ENCODE measurements at places on chromosomes 7 and 10.
A peak's percentile ranks its signal among the peaks of the same experiment; 100 is the strongest.

GRCh38 chr7:49718760-49719159 is 54.7 kb upstream of the VWC2 start:
- DNase-seq: no peak

DNA sequence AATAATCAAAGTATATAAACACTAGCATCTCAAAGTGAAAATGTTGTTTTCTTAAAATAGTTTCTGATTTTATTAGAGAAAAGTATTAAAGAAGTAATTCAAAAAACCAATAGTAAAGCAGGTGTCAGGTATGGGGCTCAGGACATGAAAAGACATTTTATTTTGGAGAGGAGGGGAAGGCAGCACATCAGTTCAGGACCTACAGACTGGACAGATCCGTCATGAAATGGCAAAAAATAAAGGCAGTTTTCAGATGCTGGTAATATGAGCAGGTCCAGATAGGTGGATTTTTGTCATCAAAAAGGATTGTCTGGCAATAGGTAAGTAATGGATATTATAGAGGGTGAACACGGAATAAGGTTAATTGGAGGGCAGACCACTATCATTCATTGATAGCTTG is 49.0 kb downstream of the GRM3 start:
- no peak for DNase-seq

- DNase-seq: peak; percentile 34
Measured at GRCh38 chr7:2231992-2232765, 566 bp downstream of the MAD1L1 start.

GRCh38 chr10:48455392-48456151 is 149.1 kb downstream of the MAPK8 start:
- no peak for DNase-seq

DNA sequence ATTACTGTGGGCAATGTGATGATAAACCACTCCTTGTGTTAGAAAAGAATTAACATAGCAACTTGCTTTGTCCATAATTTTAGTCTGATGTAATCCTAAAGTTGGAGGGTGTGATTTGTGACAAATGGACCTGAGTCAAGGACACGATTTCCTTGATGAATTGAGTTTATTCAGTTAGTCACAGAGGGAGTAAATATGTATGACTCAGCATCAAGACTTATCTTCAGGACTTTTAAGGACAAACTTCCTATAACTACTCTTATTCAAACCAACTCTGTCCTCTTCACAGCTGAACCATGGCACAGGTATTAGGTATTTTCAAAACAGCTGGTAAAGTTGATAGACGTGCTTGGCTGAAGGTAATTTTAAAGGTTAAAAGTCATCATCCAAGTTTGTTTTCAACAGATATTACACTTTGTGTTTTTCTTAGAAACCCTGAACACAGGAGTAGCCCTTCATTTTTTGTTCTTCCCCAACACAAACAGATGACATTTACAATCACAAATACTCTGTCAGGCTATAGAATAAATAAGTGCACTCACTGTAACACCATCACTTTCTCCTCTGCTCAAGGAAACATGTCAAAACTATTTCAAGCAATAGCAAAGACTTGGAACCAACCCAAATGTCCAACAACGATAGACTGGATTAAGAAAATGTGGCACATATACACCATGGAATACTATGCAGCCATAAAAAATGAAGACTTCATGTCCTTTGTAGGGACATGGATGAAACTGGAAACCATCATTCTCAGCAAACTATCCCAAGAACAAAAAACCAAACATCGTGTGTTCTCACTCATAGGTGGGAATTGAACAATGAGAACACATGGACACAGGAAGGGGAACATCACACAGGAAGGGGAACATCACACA is 54.5 kb downstream of the COA1 start:
- no peak for DNase-seq
